MCF 10A (cell line): ENCODE measurements at places on chromosomes 11 and 22.

GRCh38 chr11:58645854-58646253 is 23.4 kb downstream of the CNTF start:
- no peak for DNase-seq

DNA sequence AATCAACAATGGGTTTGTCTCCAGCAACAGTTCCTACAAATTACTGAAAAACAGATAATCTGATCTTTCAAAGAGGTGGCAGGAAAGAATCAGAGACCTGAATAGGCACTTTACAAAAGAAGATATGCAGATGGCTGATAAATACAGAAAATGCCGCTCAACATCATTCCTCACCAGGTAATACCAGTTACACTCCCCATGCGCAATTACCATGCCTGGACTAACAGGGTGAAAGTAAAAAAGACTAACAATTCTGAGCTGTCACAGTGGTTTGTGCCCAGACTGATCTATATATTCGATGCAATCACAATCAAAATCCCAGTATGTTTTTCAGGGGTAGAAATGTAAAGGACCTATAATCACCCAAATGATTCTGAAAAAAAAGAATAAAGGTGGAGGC is 10.0 kb downstream of the SNX32 start:
- no peak for DNase-seq

DNA sequence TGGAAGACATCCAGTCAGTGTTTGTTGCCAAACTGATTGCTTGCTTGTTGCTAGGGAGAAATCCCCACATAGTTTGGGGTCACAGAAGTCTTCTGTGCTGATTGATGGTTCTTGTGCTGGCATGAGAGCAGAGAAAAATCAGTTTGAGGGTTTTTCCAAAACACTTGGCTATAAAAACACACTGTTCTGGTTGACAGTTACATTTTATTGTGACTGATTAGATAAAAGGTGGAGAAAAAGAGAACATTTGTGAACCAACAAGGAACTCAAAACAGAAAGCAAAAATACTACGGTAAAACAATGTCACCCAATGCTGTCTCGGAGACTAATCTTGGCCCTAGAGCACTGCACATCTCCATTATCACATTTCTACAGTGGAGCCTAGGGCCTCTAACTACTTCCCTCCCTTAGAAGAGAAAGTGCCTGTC is 14.4 kb upstream of the EIF4G2 start:
- DNase-seq = no peak

GRCh38 chr11:73135346-73136284 is 6.5 kb downstream of the FCHSD2 start:
- no peak for DNase-seq

GRCh38 chr22:21446827-21447690 is 20.1 kb upstream of the TMEM191C start:
- no peak for DNase-seq

GRCh38 chr22:42171417-42171816 is 40.8 kb upstream of the CYP2D6 start:
- DNase-seq = no peak

DNA sequence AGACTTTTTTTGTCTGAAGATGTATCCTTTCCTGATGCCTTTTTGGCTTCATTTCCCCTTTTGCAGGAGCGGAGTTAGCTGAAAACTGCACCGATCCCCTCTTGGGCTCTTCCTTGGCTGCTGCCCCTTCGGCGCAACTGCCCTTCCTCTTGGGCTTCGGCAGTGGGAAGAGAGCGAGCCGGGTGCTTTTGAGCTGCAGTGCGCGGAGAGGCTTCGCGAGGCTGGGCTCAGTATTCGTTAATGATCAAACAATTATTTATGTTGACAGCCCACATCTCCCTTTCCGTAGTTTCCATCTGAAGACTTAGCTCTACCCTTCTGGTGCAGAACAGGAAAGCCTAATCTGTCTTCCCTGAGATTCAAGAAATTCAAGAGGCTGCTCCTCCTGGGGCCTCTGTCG is 170.8 kb downstream of the CSNK2A3 start:
- no peak for DNase-seq

DNA sequence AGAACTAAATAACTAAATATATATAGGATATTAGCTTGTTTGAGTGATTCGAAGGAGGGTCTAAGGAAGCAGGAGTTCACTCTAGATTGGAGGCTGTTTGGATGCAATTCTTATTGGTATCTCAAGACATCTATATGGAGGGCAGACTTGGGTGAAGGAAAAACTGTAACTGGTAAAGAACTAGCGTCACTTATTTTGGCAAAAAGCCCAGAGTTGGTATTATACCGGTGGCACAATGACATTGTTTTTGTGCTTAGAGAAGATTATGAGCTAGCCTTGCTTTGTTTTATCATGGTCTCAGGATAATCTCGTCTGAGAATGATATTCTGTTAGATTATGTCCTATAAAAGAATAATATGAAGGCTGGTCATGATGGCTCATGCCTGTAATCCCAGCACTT is 6.0 kb upstream of the SLC35F2 start:
- DNase-seq = no peak

- DNase-seq = no peak
Observed at GRCh38 chr11:65417702-65418430, 4.7 kb upstream of the NEAT1 start.

DNA sequence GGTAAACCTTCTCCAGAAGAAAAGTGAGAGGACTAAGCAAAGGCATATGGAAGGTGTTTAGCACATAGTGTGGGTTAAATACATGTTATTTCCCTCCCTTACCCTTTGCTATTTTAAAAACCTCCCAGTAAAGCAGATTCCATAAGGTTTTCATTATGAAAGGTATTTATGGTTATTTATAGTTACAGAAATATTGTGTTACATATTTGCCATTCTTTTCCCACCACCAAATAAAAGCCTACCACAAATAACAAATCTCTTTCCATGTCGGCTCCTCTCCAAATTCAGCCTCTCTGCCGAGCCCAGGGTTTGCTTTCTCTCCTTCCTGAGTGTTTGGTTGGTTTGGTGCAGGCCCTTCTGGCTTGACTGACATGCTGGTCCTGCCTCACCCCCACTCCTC is 64.4 kb downstream of the INSC start:
- no peak for DNase-seq

DNA sequence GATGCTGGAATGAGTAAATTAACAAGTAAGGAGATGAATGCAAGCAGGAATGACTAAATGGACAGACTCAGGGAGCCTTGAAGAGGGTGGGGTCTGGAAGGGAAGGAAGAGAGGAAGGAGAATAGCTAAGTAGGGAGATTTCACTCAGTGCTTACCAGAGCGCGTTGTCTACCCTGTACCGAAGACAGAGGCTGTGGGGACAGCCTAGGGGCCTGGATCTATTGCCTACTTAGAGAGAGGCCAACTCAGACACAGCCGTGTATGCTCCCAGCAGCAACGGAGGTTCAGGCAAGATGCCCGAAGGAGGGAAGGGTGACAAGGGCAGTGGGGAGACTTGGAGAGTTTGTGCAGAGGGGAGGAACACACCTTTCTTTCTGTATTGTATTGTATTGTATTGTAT is at the start of gene FOLR2:
FOLR2 (plus strand) TSS at position 157 of the 400 bp plus-strand sequence. CDS start 1,791 bp downstream, outside the sequence.
- no peak for DNase-seq
